Psoas muscle (tissue), 8 donors: ENCODE measurements at places on chromosomes 11 and 22.

- DNase-seq = no peak
These were observed 119.7 kb downstream of the CWF19L2 start for GRCh38 chr11:107337917-107338316.

GRCh38 chr22:23384923-23385677 is 195.0 kb downstream of the IGLL1 start:
- no peak for DNase-seq

GRCh38 chr11:134785660-134786284 is 373.7 kb upstream of the B3GAT1 start:
- DNase-seq = no peak

DNA sequence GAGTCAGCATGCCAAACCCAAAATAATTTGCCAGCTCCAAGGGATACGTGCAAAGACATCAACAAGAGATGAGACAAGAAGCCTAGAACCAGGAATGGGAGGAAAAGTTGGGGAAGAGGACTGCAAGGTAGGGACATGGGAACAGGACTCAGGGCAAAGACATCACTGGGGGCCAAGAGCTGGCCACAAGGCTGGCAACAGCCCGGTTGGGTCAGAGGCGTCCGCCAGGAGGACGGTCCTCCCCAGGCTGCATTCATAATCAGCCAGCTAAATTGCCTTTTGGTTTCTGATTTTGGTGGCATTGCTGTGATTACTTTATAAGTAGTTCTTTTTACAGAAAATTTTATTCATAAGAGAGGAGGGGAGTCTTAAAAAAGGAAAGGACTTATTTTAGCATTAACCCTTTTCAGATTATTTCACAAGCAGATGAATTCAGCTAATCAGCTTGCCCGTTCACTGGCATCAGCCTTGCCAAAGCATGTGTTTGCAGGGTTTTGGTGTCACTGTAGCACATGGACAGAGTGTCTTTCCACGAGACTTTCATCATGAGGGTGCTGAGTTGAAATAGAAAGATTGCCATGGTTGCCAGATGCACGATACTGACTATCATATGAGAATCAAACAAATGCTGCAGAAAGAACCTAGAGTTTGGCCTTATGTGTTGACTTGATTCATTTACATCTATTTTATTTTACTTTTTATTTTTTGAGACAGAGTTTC is 23.2 kb upstream of the NAV2 start:
- DNase-seq = no peak

DNA sequence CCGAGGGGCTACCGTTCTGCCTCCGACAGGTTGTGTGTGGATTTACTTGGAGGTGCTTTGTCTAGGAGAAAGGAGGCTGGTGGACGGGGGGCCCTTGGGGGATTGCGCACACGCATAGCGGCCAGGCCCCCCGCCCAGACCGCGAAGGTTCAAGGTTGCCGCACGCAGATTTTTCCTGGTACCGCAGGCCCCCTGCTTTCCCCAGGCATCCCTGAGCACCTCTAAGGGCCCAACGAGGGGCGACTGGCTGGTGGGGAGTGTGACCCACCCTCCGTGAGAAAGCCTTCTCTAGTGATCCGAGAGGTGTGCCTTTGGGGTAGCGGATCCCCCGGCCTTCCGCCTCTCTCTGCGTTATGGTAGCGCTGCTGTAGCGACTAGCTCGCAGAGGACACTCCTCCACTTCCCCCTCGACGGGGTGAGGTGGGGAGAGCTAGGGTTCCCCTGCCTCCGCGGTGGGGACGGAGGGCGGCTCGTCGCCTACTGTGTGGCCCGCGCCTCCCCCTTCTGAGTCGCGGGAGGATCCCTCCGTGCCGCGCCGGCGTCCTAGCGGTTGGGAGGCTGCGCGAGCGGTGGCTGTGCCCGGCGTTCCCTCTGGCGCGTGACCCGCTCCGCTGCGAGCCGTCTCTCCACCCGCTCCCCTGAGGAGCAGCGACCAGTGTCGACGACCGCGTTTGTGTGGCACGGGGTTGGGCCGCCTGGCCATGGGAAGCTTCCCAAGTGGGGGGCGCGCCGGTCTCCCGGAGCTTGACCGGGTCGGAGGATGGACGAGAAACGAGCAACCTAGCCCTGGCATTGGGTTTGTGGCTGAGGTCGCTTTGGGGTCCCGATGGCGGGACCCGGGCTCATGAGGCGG is 3900.0 kb upstream of the OR11H1 start:
- no peak for DNase-seq

- DNase-seq = no peak
These were observed 81.0 kb downstream of the ETS1 start for GRCh38 chr11:128506356-128506755.

GRCh38 chr11:90650153-90650552 is 427.3 kb upstream of the CHORDC1 start:
- no peak for DNase-seq

- DNase-seq = peak; percentile 61
These were observed 32.6 kb downstream of the SHANK3 start for GRCh38 chr22:50705219-50705691.

GRCh38 chr11:26158251-26158650 is 173.7 kb upstream of the ANO3 start:
- DNase-seq = no peak

GRCh38 chr11:104584823-104585222 is 313.4 kb downstream of the CASP12 start:
- DNase-seq = no peak

DNA sequence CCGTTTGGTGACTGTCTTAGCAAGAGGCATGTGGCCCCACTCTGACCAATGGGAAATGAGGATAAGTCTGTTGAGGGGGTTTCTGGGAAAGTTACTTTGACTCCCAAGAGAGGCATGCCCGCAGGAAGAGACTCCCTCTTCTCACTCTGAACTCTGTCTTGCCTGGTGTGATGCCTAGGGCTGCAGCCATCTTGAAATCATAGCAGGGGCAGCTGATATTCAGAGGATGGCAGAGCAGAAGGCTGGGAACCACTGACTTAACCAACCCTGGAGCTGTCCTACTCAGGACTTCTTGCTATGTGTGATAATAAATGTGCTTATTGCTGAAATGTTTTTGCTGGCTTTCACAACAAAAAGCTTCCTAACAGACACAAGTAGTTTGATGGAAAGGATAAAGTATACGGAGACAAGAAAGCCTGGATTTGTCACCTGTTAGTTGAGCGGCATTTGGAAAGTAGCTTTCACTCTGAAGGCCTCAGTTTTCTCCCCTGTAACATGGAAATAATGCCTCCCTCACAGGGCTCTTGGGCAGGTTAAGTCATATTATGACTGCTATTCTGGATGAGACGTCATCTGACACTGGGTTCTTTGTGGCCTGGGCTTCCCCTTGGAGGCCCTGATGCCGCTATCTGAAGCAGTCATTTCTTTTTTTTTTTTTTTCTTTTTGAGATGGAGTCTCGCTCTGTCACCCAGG is 128.5 kb downstream of the CEP164 start:
- DNase-seq = no peak

GRCh38 chr22:32240461-32240860 is 14.7 kb downstream of the SLC5A4 start:
- no peak for DNase-seq

GRCh38 chr11:2944530-2944929 is 15.3 kb upstream of the PHLDA2 start:
- DNase-seq = no peak

- no peak for DNase-seq
These were observed 211.4 kb upstream of the NARS2 start for GRCh38 chr11:78786086-78786485.

DNA sequence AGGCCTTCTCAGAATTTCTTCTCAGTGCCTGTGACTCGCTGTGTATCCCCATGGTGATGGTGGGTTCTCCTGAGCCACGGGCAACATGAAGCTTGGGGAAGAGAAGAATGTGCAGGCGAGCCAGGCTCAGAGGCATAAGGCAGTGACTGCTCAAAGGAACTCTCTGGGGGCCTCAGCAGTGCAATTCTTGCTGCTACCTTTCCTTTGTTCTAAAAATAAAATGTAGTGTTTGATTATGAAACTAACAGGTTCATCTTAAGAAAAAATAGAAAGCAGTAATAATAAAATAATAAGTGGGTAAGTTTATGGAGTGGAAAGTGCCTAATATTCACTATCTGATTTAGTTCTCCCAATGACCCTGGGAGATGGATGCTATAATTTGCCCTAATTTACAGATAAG is 46.7 kb downstream of the MEI1 start:
- no peak for DNase-seq

DNA sequence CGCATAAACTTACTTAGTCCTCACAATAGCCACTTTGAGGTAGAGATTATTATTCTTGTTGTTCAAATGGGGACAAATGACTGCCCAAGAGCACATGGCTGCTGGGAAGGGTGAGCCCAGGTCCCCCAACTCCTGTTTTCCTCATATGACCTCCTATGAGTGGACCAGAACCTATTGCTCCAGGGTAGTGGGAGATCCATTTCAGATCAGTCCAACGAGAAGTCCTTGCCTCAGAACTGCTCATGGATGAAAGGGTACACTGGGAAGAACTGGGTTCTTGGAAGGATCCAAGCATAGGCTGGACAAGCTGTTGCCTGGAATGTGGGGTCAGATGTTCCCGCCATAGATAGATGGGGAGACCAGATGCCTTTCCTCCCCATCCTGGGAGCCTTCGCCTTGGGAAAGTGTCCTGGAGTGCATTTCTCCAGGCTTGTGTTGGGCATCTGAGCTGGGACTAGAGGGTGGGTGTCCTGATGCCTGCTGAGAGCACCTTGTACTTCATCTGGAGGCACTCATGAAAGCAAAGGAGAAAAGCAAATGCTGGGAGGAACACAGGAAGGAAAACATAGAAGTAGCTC is 146.3 kb upstream of the B3GAT1 start:
- no peak for DNase-seq

DNA sequence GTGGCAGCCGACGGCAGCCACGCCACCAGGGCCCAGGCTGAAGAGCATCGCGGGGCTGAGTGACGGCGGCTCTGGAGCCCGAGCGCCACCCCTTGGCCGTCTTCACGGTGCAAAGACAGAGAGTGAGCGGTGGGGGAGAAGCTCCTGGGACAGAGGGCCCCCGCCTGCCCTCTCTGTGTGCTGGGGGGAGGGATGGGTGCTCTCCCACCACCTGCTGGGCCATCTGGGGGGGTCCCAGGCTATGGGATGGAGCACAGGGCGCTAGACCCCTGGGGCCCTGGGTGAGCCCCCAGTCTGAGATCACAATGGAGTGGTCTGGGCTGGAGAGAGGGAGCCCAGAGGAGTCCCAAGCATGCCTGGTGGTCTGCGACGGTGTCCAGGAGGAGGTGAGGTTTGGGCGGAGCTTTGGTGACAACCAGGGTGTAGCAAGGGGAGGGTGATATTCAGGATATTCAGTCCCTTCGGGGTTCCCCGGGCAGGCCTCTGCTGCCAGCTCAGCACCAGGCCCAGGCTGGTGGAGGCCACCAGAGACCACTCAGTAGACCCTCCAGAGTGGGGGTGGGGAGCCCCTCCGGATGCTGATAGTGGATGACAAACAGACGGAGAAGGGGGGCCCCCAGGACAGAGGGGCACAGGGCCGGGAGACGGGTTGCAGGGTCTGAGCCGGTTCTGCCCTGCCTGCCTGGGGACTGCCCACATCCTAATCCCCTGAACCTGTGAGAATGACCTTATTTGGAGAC is 78.1 kb upstream of the PRR5 start:
- DNase-seq = peak; percentile 36

GRCh38 chr11:66722745-66723651 is 6.0 kb downstream of the SPTBN2 start:
- no peak for DNase-seq

- no peak for DNase-seq
These were observed 16.0 kb upstream of the TUB start for GRCh38 chr11:8065031-8065430.

GRCh38 chr22:45670981-45671782 is 452 bp upstream of the ATXN10 start:
- DNase-seq = peak; percentile 55

- no peak for DNase-seq
These were observed 50.8 kb upstream of the CCDC90B start for GRCh38 chr11:83336993-83337392.

- DNase-seq = no peak
These were observed 237.6 kb downstream of the OR4A5 start for GRCh38 chr11:54944211-54944610.

- no peak for DNase-seq
These were observed 1334.4 kb downstream of the LRRC4C start for GRCh38 chr11:40125054-40125453.

- no peak for DNase-seq
These were observed 197.0 kb downstream of the PGR start for GRCh38 chr11:100932474-100933100.

DNA sequence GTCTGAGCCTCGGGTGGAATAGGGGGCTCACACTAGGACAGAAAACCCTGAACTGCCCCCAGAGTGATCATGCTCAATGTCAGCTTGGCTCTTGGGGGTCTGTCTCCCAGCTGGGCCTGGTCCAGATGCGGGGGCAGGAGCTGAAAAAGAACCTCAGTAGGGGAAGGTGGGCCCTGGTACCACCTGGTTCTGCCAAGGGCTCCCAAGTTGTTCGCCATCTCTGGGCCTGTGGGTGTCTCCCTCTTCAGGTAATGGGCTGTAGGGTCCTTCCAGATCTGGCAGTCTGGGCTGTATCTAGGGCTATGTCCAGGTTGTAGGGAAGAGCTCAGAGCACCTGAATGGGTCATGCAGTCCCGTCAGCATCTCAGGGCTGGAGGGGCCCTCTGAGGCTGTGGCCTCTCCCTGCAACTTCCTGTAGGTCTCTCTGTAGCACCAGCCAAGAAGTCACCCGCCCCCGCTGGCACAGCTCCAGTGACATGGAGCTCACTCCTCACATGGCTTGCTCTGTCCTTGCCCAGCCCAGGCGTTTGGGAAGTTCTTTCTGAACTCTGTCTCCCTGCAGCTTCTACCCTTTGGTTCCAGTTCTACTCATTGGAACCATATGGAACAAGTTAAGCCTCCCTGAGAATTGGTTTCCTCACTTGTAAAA is 33.0 kb upstream of the SOX10 start:
- peak; percentile 82 for DNase-seq

GRCh38 chr11:8810540-8811301 is 100.3 kb upstream of the AKIP1 start:
- DNase-seq = peak; percentile 91

- DNase-seq = peak; percentile 10
These were observed 1.4 kb upstream of the SIGIRR start for GRCh38 chr11:416051-416756.

- peak; percentile 39 for DNase-seq
These were observed 3.5 kb downstream of the C11orf21 start for GRCh38 chr11:2298131-2298794.

DNA sequence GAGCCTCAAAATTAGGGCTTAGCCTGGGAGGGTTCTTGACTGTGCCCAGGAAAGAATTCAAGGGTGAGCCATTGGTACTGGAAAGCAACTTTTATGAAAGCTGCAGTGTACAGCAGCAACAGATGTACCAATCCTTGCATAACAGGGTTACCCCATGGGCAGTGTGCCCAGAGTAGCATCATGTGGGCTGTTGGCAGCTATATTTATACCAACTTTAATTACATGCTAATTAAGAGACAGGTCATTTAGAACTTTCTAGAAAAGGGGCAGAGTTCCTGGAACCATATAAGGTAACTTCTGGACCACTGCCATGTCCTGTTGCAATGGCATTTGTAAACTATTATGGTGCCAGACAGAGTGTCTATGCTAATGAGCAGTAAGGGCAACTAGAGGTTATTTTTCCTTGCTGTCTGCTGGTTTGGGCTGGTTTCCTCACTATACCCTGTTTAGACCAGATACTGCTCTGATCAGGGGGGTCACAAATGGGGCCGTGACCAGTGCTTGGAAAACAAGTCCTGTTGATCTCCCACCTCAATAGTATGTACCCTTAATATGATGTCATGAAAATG is 1120.5 kb upstream of the RAG2 start:
- DNase-seq = no peak

GRCh38 chr11:35036639-35037038 is 102.3 kb upstream of the CD44 start:
- DNase-seq = no peak

- DNase-seq = no peak
These were observed 32.9 kb downstream of the OR52E1 start for GRCh38 chr11:5102246-5102645.
